Spleen (tissue), 13 donors: ENCODE measurements at places on chromosomes 6 and 20. TPM values are rescaled to one million over a fixed set of nuclear protein-coding genes. Genes with fewer than 3 reads are reported as not detected.
A peak's percentile ranks its signal among the peaks of the same experiment; 100 is the strongest.

DNA sequence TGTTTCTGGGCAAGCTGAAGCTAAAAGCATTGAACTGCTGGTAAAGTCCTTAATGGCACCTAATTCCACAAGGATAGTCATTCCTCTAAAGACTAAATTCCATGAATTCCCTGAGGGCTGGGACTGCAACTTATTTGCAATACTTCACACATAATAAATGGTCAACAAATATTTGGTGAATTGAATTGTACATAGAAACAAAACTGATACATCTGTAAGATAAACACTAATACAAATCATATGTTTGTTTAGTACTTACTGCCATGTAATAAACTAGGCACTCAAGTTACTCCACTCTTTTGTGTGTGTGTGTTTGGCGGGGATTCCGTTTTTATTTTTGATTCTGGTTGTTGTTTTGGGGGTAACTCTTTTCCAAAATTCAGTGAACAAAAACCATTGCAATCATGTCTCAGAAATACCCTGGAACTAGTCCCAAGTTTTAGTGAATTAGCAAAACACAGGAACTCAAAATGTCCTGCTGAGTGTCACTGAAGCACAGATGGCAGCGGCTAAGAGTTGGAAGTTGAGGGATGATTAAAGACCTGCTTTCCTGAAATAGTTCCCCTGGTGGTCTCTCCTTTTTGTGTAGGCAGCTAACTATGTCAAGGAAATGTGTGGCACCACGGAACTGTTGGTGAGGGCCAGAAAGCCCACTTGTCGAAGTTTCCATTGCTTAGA, 74.8 kb upstream of the SNRPB2 start:
- no peak for DNase-seq
- H3K27me3 ChIP-seq = peaks cover 14% of the 10 kb centered on the region
- H3K4me3 ChIP-seq = no peak overlapping the region
- no peaks in the 10 kb centered on the region for H3K4me1 ChIP-seq
- no peaks in the 10 kb centered on the region for H3K36me3 ChIP-seq
- no peak overlapping the region for H3K27ac ChIP-seq

- no peaks in the 10 kb centered on the region for H3K36me3 ChIP-seq
- no peak overlapping the region for H3K4me3 ChIP-seq
Observed at GRCh38 chr6:159099961-159100360, 55.2 kb upstream of the TAGAP start.

DNA sequence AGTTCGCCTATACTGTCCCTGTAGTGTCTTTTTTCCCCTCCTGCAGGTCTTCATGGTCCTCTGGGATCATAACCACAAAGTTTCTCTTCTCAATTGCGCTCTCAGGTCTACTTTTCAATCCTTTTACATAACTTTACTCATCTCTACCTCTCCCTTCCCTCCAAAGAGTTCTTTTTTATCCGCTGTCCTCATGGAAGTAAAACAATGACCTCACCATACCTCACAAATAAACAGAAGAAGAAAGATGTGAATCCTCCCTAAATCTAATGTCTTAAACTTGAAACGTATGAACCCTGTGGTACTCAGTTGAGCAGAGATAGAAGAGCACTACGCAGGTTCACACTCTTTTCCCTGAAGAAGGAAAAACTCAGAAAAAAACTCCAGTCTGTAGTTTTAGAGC, 12.1 kb upstream of the HLA-DQA1 start:
- no peak for DNase-seq
- no peaks in the 10 kb centered on the region for H3K36me3 ChIP-seq
- peak overlapping the region; percentile 88 for H3K27ac ChIP-seq
- H3K27me3 ChIP-seq = no peaks in the 10 kb centered on the region

The OR2J3 gene
- polyA plus RNA-seq = not detected

The RNASET2 gene
- polyA plus RNA-seq = 392 TPM
